ENCODE measurements at places on chromosomes 7 and 10. TPM values are rescaled to one million over a fixed set of nuclear protein-coding genes. Genes with fewer than 3 reads are reported as not detected.

- DNase-seq, result no peak
Measured at GRCh38 chr10:99964791-99965190, 45.0 kb downstream of the DNMBP start.

DNA sequence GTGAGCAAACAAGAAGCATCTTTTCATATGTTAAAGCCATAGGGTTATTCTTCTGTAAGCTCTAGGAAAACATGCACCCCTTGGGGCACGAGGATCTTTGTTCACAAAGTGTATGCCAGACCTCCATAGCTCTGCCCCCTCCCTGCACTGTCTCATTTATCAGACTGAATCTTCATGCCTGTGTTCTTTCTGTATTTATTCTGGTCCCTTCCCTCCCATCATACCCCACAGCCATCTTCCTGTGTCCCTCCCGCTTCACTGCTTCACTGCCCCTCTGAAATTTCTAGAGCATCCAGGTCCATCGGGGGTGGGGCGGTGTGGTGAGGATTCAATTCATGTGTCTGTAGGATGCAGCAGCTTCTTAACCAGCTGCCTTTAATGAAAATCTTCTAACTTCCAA lies 7.5 kb downstream of the EPHB6 start:
- DNase-seq, result no peak

DNA sequence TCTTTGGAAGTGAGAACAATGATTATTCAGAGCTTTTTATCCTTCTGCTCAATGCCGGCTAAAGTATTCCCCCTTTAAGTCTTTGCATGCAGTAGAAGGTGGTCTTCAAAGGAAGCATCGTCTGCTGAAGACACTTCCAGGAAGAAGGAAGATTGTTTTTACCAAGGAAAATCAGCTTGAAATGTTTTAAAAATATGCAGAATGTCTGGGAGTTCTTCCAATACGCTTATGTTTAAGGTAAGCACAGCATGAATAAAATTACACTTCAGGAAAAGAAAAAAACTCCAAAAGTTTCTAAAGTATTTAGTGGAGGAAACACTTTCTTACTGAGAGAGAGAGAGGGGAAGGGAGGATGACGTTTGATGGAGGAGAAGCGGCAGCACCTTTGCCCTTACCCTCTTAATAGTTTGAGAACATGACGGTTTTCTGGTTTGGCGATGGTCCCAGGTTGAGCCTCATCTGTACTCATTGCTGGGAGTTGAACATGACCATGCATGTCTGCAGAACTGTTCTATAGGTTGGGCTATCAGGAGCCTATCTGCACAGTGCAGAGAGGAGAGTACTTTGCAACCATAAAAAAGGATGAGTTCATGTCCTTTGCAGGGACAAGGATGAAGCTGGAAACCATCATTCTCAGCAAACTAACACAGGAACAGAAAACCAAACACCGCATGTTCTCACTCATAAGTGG lies 338.1 kb downstream of the ACTR3B start:
- no peak for DNase-seq

Gene LIPJ
- not detected for polyA plus RNA-seq

Gene COL17A1
- polyA plus RNA-seq, result 0.02 TPM

Gene ACTR3C
- 0.91 TPM for polyA plus RNA-seq

Gene SPDYE2B
- not detected for polyA plus RNA-seq

Gene PRRT4
- polyA plus RNA-seq, result not detected

DNA sequence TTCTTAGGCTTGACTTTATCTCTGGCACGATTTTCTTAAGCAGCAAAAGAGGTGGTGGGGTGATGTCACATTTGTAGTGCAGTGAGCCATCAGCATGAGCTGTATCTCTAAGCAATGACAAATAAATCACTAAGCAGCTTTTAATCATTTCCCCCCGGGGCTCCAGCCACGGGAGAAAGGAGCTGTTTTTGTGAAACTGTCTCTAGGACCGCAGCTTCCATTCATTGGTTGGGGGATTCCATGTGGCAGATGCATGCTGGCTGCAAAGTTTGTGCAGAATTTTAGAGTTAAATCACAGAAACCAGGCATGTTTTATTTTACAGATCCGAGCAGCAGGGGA lies 464 bp downstream of the KIAA1217 start:
- DNase-seq, result peak; percentile 19

Gene VENTX
- not detected for polyA plus RNA-seq

DNA sequence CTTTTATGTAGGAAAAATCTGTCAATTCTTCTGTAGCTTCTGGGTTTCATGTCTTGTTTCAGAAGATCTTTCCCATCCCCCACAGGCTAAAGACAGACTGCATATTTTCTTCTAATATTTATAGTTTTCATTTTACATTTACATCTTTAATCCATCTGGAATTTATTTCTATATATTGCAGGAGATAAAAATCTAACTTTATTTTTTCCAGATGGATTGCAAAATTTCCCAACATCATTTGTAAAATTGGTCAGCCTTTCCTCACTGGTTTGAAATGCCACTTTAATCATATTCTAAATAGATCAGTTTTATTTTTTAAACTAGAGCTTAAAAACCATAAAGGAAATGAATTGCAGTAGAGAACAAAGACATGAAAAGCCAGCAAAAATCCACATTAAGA lies 46.9 kb downstream of the TMEM26 start:
- DNase-seq, result no peak

GRCh38 chr7:17680943-17681351 lies 259.3 kb downstream of the SNX13 start:
- no peak for DNase-seq

GRCh38 chr10:119310806-119311205 lies 103.4 kb downstream of the GRK5 start:
- DNase-seq, result no peak

Gene IFT22
- 65.2 TPM for polyA plus RNA-seq

- DNase-seq, result no peak
Measured at GRCh38 chr10:4048236-4048864, 263.3 kb upstream of the KLF6 start.

GRCh38 chr7:12322903-12323300 lies 80.8 kb downstream of the VWDE start:
- DNase-seq, result no peak

- peak; percentile 57 for DNase-seq
Measured at GRCh38 chr10:78248651-78249464, 215.2 kb downstream of the RPS24 start.

Gene C10orf67
- 0.10 TPM for polyA plus RNA-seq

- DNase-seq, result no peak
Measured at GRCh38 chr10:3631701-3632330, 153.2 kb downstream of the KLF6 start.

DNA sequence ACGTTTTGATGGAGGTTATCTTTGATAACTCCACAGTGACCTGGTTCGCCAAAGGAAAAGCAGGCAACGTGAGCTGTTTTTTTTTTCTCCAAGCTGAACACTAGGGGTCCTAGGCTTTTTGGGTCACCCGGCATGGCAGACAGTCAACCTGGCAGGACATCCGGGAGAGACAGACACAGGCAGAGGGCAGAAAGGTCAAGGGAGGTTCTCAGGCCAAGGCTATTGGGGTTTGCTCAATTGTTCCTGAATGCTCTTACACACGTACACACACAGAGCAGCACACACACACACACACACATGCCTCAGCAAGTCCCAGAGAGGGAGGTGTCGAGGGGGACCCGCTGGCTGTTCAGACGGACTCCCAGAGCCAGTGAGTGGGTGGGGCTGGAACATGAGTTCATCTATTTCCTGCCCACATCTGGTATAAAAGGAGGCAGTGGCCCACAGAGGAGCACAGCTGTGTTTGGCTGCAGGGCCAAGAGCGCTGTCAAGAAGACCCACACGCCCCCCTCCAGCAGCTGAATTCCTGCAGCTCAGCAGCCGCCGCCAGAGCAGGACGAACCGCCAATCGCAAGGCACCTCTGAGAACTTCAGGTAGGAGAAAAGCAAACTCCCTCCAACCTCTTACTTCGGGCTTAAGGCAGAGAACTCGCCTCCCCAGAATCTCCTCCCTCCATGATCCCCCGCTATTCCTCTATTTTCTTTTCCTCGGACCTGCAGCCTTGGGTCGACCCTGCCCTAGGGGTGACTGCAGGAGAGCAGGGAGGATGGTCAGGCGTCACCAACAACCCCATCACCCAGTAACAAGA lies at the start of gene SERPINE1:
Gene SERPINE1, plus strand, starts transcription at position 454 of the 809 bp plus-strand sequence. CDS start 1,290 bp downstream, outside the sequence.
- peak; percentile 95 for DNase-seq

DNA sequence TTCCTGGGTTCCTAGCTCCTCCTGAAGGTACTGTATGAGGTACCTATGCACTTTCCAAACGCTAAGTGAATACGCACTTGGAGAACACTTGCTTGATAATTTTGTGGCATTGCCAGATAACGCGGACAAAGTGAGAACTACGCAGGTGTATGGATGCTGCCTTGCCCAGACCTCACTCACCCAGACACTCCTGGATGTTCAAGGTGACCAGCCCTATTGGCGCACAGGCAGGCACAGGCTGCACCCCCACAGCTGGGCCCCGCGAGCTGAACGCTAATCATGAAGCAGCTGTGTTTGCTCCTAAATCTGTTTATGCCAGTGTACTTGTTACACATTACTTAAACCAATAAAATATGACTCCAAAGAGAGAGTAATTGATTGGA lies 27.3 kb downstream of the DIP2C start:
- DNase-seq, result no peak

- no peak for DNase-seq
Measured at GRCh38 chr10:93595378-93596161, 5.5 kb downstream of the RBP4 start.

GRCh38 chr7:131827421-131827820 lies 271.0 kb upstream of the PODXL start:
- no peak for DNase-seq

DNA sequence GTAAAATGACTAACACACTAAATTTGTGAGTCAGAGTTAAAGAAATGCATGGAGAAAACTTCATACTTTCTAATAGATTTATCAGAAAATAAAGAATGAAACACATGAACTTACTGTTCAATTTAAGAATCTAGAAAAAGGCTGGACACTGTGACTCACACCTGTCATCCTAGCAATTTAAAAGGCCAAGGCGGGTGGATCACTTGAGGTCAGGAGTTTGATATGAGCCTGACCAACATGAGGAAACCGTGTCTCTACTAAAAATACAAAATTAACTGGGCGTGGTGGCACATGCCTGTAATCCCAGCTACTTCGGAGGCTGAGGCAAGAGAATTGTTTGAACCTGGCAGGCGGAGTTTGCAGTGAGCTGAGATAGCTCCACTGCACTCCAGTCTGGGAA lies 1106.2 kb upstream of the LRRN3 start:
- no peak for DNase-seq

Gene IL15RA
- polyA plus RNA-seq, result 4.6 TPM

GRCh38 chr10:78520737-78521430 lies 487.2 kb downstream of the RPS24 start:
- DNase-seq, result no peak

DNA sequence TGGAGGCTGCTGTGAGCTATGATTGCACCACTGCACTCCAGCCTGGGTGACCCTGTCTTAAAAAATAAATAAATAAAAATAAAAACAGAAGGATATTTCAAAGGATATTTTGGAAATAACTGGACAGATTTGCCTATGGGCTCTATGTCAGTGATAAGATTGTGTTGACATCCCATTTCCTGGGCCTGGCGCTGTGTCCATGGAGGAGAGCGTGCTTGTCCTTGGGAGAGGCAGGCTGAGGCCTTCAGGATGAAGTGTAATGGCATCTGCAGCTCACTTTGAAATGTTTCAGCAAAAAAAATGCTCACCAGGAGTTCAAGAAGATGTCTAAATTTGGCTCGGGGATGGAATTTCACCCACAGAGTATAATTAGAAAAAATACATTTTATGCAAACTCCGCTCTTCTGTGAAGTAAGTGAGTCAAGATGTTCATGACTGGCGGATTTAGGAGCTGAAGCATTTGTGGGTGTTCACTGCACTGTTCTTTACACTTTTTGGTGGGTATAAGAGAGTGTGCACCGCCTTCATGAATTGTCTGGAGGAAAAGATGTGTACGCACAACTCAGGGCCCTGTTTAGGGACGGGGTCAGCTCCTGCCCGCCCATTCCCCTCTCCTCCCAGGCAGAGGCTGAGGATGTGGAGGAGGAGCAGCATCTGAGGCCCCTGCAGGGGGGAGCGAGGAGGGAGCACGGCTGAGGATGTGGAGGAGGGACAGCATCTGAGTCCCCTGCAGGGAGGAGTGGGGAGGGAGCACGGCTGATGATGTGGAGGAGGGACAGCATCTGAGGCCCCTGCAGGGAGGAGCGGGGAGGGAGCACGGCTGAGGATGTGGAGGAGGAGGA lies 18.5 kb upstream of the FOXL3 start:
- DNase-seq, result peak; percentile 28

DNA sequence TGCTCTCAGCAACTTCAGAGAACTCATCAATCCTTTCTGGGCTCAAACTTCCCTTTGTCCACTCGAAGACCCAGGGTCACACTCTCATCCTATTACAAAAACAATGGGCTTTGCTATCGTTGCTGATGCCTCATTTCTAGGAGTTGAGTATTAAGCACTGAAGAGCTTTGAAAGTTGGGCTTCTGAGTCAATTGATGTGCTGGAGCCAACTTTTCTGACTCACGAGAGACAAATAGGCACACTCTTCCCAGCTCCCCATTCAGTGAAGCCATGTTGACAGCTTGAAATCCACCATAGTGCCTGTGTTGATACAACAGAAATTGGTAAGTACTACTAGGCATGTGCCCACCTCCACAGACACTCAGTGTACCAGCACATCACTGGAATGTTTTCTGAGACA lies 97.5 kb upstream of the PRSS58 start:
- DNase-seq, result no peak
